ENCODE measurements at places on chromosomes 11 and 22. TPM values are rescaled to one million over a fixed set of nuclear protein-coding genes. Genes with fewer than 3 reads are reported as not detected.

SAA4 gene
- 7.5 TPM for total RNA-seq

OTOG gene
- not detected for total RNA-seq

SERPIND1 gene
- not detected for total RNA-seq

NAALAD2 gene
- 0.10 TPM for total RNA-seq

UCP3 gene
- total RNA-seq = 0.17 TPM

DNAJB7 gene
- not detected for total RNA-seq

RTN4R gene
- total RNA-seq = 1.2 TPM

SLC22A9 gene
- not detected for total RNA-seq

CYP2D6 gene
- 0.89 TPM for total RNA-seq

Measured in renal cortical epithelial cell (primary cell).